ENCODE measurements at places on chromosomes 7 and 10.

DNA sequence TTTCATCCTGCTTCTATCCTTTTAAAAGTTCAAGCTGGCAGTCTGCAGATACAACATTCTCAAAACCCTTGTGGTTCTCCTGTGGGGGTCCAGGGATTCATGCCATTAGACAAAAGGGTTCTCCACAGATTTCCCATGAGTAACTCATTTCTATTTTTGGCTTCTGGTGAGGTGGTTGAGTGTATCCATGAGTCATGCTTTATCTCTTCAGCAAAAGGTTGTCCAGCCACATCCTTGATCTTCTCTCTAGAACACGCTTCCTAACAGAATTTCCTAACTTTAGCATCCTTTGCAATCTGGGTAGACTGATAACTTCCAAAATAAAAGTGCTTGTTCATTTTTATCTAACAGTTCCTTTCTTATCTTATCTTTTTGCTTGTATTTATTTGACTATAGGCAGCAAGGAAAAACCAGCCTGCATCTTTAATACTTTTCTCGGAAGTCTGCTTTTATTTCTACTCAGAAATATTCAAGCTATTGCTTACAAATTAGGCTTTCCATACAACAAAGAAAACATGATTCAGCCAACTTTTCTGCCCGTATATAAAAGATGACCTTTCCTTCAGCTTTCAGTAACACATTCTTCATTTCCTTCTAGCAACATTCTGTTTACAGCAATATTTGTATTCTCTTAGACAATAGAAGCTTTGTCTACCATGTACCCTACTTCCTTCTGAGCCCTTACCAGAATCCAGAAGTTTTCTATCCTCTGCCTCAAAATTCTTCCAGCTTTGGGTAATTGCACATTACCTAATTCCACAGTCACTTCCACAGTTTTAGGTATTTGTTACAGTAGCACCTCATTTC lies 79.3 kb upstream of the IL6 start:
- DNase-seq: no peak

- no peak for DNase-seq
Measured at GRCh38 chr7:8442814-8443304, 9.4 kb downstream of the NXPH1 start.

DNA sequence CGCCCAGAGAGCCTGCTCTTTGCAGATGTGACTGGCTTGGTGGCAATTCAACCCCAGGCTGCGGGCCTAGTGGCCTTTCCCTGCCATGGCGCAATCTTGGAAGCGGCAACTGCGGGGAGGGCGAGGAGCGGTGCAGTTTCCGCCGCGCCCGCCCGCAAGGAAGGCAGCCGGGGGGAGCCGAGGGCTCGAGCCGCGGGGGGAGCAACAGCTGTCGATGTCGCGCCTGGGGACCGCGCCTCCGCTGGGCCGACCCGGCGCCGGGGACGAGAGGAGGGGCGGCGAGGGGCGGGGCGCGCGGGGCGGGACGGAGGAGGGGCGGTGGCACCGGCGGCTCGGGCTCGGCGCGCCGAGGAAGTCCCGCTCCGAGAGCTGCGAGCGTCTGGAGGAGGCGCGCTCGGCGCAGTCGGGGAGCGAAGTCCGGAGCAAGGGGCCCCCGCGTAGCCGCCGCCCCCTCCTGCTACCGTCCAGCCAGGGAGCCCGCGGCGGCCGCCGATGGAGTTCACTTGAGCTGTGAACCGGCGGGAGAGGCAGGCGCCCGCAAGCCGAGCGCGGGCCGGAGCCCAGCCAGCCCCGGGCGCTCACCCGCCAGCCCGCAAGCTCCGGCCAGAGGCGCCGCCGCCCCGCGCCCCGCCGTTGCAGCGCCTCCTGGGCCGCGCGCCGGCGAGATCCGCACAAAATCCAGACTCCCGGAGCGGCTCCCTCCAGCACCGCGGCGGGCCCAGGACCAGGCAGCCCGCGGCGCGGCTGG lies 438.1 kb upstream of the GALNT17 start:
- DNase-seq: peak; percentile 63

- peak; percentile 89 for DNase-seq
Measured at GRCh38 chr7:11833431-11833830, 1.4 kb upstream of the THSD7A start.

DNA sequence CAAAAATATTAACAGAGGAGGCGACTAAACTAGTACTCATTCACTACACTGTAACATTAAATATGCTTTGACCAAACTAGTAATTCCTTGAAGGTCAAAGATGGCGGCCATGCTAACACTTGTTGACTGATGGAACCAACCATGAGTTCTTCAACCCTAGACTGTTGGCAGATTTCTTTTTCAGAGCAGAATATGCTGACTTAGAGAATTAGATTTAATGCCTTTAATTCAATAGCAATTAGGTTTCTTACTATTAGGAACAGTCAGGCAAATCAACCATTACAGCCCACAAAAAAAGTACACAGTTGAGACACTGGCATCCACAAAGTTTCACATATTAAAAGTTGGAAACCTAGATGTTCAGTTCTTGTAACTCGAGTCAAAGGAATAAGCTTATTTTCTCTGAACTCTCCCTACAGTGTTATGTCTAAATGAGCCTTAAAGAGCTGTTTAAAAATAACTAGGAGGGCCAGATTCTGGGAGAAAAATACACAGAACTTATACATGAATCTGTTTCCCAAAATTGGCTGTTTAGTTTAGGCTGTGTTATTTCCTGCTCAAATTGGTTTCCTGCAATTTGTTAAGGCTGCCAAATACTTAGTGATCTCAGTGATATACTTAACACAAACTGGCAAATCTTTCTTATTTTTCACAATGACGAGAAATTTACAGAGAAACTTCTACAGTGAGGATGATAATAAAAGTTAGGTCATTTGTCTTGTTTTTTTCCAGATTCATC lies 17.6 kb downstream of the CHCHD3 start:
- DNase-seq: no peak

GRCh38 chr7:38222481-38223096 lies 44.5 kb downstream of the STARD3NL start:
- peak; percentile 50 for DNase-seq

DNA sequence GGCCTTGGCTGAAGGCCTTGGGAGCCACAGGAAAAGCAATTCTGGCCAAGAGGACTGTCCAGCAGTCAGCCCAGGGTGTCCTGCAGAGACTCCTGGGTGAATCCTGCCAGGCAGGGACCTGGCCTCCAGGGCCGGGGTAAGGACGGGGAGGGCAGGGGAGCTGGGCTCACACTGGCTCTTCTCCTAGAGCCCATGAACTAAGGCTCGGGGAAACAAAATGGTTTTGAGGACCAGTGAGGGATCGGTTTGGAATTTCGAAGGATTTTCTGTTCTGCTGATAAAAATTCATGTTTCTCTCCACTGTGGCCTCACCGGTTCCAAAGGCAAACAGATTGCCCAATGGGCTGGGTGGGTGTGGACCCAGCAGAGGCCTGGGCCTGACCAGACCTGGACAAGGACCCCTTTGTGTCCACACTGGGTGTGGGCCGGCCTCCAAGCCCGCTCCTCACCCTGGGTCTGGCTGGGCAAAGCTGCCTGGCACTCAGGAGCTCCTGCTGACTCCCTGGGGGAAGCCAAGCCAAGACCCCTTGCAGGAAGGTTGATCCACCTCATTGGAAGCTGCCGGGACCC lies 27.3 kb downstream of the FAM20C start:
- no peak for DNase-seq

DNA sequence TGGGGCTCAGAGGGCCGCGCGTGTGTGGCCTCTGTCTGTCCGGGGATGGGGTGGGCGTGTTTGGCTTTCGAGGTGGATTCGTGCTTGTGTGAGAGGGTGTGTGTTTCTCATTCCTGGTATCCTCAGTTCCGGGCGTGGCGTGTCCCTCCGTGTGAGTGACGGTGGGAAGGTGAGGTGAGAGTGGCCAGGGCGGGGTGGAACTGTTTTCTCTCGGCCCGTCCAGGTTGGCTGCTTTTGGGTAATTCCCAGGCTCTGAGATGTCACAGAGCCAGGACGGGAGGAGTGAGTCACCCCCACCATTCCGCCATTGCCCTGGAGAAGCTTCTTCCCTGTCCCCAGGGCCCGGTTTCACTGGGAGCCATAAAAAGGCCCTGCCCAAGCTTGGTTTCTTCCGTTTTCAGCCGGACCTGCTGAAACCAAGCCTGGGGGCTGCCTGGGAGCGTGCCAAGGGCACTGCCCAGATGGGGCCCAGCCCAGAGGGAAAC lies 21.3 kb upstream of the CLDN4 start:
- no peak for DNase-seq

GRCh38 chr7:96126382-96126781 lies 195.5 kb downstream of the SLC25A13 start:
- no peak for DNase-seq

GRCh38 chr7:31418928-31419327 lies 78.4 kb upstream of the NEUROD6 start:
- DNase-seq: no peak

GRCh38 chr10:52526251-52526823 lies 212.3 kb downstream of the DKK1 start:
- DNase-seq: no peak

DNA sequence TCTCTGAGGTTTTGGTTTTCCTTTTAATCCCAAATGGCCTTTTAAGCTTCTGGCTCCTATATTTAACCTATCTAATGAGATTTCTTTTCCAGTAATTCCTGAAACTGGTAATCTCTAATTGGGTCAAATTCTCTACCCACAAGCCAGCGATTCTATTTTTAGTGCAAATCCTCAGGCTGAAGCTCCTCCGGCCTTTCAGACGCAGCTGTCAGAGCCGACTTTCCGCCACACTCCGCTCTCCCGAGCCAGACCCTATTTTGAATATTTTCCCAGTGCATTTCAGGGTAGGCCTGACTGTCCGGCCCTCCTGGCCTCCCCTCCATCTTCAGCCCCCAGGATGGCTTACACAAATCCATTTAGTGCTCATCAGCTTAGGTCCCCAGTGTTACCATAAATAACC lies 9.7 kb upstream of the ADCY1 start:
- no peak for DNase-seq

- DNase-seq: no peak
Measured at GRCh38 chr7:157792241-157793086, 455.7 kb downstream of the DNAJB6 start.

GRCh38 chr10:116810895-116811294 lies 38.4 kb upstream of the ENO4 start:
- DNase-seq: no peak

DNA sequence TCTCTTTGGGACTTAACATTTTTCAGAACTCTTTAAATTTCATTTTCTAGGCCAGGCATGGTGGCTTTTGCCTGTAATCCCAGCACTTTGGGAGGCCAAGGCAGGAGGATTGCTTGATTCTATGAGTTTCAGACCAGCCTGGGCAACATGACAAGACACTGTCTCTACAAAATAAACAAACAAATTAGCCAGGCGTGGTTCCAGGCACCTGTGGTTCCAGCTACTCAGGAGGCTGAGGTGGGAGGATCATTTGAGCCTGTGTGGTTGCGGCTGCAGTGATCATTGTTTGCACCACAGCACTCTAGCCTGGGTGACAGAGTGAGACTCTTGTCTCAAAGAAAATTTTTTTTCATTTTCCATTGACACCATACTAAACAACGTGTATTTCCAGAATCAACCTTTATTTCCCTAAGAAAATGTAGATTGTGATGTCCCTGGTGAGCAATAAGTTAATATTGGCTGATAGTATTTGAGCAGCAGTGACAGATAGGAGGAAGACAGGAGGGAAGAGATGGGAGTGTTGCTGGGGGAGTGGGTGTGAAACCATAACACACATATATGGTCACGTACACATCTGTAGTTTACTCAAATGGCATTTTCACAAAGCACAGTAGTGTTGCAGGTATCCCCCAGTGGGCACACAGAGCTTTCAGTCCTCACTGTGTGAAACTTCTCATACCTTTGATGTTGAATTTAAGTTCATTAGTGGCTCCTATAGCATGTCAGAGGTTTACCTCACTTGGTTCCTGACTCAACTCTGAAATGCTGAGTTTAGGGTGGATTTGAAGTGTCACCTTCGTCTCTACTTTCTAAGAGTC lies 205.6 kb downstream of the AUTS2 start:
- DNase-seq: no peak

DNA sequence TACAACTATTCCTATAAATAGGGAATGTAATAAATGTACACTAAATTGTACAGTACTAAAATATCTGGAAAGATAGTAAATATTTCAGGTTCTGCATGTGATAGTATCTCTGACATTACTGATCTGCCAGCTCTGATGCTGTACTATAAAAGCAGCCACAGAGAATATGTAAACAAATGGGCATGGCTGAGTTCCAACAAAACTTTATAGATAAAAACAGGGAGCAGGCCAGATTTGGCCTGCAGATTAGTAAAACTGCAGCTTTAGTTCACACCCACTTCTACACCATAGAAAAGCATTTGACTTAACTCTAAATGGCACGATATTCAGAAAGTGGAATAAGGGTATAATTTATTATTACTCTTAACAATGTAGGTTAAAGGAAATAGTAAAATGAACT lies 18.8 kb upstream of the TLL2 start:
- DNase-seq: no peak

DNA sequence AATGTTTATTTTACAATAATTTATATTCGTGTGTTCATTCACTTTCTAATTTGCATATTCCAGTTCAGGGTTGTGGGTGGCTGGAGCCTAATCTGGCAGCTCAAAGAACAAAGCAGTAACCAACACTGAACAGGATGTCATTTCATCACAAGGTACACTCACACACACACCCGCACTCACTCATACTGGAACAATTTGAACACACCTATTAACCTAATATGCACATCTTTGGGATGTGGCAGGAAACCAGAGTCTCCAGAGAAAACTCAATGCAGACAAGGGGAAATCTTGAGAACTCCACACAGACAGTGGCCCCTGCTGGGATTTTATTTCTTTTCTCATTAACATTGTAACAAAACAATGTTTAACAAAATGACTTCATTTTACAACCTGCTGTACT lies 97.4 kb downstream of the TWIST1 start:
- no peak for DNase-seq

GRCh38 chr7:82131215-82131614 lies 312.4 kb downstream of the CACNA2D1 start:
- DNase-seq: no peak

- DNase-seq: no peak
Measured at GRCh38 chr7:2701832-2702593, 14.0 kb downstream of the AMZ1 start.

GRCh38 chr10:34437906-34438305 lies 377.2 kb downstream of the PARD3 start:
- no peak for DNase-seq

DNA sequence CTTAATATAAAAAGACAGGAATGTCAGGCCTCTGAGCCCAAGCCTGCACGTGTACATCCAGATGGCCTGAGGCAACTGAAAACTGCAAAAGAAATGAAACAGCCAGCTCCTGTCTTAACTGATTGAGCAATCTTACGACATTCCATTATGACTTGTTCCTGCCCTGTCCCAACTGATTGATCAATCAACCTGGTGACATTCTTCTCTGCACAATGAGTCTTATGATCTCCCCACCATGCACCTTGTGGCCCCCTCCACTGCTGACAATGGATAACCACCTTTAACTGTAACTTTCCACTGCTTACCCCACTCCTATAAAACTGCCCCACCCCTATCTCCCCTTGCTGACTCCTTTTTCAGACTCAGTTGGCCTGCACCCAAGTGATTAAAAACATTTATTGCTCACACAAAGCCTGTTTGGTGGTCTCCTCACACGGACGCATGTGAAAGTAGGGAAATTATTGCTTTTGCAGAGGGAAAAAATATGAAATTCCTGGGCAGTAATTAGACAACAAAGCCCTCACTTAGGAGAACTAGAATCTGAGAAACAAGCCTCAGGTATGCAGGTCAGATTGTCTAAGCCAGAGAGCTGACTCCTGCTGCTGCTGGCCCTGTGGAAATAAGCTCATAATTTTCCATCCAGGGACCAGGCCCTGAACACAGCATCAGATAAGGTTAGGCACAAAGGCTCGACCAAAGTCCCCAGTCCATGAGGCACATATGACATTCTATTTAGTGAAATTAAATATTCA lies 5.3 kb downstream of the CYP3A7 start:
- no peak for DNase-seq

- DNase-seq: no peak
Measured at GRCh38 chr10:89051593-89051992, 61.0 kb downstream of the FAS start.

Data from NCI-H1105 treated with DMSO at 0.1 percent for 48 hours (cell line).